ENCODE measurements at places on chromosomes 4 and X.

- no peak for DNase-seq
Observed at GRCh38 chr4:148263802-148264201, 178.4 kb downstream of the NR3C2 start.

DNA sequence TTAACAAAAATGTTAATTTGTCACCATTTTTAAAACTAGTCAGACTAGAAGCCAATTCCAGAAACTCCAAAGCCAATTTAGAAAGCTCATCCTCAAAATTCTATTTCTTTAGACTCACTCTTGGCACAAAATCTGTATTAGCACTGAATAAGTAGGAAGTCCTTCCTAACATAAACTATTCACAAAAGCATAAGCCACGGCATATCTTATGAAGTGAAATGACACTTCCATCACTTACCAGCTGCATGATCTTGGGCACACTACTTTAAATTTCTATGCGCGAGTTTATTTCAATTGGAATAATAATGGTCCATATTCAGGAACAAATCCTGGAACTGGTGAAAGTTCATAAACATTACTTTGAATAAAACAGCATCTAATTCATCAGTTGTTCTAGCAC is 1544.0 kb downstream of the TECRL start:
- no peak for DNase-seq

DNA sequence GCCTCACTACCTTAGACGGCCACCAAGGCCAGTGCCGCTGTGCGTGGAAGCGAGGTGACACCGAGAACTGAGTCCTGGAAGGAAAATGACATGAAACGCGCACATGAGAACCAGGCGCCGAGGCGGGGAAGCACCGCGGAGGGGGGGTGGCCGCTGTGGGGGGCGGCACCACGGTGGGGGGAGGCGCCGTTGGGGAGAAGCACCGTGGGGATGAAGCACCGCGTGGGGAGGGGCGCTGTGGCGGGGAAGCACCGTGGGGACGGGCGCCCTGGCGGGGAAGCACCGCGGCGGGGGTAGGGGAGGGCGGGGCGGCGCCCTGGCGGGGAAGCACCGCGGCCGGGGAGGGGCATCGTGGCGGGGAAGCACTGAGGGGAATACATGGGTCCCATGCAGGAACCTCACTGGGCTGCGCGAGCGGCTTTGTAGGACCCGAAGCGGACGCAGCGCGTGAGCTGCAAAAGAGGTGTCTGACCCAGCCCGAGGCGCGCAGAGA is 28.0 kb downstream of the PPP2R3B start:
- DNase-seq = no peak

DNA sequence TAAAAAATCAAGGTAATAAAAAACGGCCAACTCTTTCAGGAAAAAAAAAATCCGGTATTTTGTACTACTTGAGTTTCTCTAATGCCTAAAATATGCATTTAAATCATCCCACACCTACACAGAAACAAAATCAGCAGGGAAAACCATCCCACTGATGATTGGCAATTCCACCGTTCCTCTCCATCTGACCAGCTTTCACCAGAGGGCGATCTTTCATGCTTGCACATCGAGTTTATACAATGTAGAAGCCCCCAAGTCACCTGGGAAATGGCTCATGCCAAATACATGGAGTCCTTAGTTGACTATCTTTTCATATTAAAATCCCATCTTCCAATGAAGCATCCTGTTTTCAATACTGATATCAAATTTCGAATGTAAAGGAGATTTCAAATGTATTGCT is 69.2 kb downstream of the PTCHD1 start:
- peak; percentile 10 for DNase-seq

DNA sequence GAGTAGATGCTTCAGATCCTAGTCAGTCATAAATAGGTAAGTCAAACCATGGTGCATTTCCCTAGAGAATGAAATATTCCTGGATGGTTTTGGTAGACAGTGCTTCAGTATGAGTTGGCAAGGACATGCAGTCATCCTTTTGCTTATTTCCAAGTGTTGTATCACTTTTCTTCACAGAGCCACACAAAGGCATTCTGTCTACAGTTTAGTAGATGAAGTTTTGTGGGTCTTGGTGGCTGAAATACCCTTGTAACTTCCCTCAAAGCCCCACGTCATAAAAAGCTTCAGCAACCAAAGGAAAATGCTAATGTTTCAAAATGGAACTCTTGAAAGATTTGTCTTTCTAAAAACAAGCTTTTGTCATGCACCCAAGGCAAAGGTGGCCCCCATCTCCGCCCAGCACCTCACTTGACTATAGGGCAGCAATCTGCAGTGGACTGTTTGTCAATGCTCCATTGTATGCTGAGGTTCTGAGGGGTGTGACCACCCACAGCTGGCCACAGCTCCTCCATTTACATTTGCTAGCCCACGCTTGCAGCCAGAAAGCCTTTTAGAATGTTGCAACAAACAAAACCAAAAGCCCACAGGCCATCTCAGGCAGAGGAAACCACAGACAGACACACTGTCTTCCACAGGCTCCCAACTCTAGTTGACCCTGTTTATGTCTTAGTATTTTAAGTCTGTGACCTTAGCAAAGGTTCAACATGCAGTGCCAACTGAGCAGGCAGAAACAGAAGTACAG is 87.1 kb upstream of the FAM9C start:
- DNase-seq = no peak

GRCh38 chrX:154991039-154991438 is 31.5 kb downstream of the F8 start:
- no peak for DNase-seq

GRCh38 chrX:150774798-150775568 is 81.8 kb downstream of the MTMR1 start:
- no peak for DNase-seq

GRCh38 chr4:146243141-146243882 is 29.0 kb downstream of the REELD1 start:
- peak; percentile 84 for DNase-seq

- DNase-seq = peak; percentile 56
Observed at GRCh38 chr4:104491481-104492182, 3.1 kb downstream of the CXXC4 start.

GRCh38 chrX:76538860-76539259 is 111.3 kb downstream of the MAGEE1 start:
- peak; percentile 35 for DNase-seq

GRCh38 chrX:71103110-71103983 is 3.2 kb downstream of the CXorf65 start:
- peak; percentile 66 for DNase-seq

- DNase-seq = peak; percentile 37
Observed at GRCh38 chr4:177051473-177052060, 258.1 kb upstream of the NEIL3 start.

GRCh38 chr4:8464381-8464780 is 23.8 kb downstream of the TRMT44 start:
- DNase-seq = no peak

GRCh38 chrX:68920561-68920960 is 91.7 kb downstream of the EFNB1 start:
- no peak for DNase-seq

DNA sequence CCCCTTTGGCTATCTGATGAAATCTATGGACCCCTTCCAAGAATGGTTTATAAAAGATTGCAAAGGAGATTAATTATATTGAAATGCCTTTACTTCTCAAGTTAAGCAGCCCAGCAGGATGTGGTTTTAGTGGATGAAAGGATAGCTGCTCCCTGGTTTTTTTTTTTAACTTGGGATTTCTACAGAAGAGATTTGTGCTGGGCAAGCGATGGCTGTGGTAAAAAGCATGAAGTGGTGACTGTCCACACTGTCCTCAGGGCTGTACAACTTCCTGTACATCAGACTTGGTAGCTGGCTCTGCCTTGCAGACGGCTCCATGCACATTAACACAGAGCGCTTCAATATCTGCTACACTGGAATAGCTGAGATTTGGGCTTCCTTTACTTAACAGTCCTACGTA is 321.7 kb downstream of the DHX15 start:
- no peak for DNase-seq

GRCh38 chr4:15457406-15458201 is 12.1 kb upstream of the CC2D2A start:
- no peak for DNase-seq

DNA sequence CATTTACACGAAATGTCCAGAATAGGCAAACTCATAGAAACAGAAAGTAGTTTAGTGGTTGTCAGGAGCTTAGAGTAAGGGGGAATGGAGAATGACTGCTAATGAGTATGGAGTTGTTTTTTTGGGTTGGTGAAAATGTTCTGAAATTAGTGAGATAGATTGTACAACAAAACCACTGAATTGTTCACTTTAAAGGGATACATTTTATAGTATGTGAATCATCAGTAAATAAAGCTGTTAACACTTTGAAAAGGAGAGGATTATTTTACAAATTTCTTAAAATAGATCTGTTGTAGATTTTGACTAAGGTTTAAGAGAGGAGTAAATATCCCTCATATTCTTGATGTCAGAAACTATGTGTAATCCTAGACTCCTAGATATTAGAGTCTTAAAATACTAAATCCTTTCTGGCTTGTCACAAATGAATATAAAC is 82.7 kb downstream of the RAPGEF2 start:
- no peak for DNase-seq

GRCh38 chr4:147547314-147548056 is 66.6 kb downstream of the EDNRA start:
- no peak for DNase-seq

Data from WTC11 (cell line).